CD4-positive, alpha-beta T cell treated with Interleukin-17A for 4 hours (primary cell): ENCODE measurements at places on chromosomes 12 and 14.

- no peak for DNase-seq
These were observed 103.9 kb upstream of the TMEM132C start for GRCh38 chr12:128163086-128163485.

- no peak for DNase-seq
These were observed 17.6 kb upstream of the ZFP36L1 start for GRCh38 chr14:68810173-68811153.

DNA sequence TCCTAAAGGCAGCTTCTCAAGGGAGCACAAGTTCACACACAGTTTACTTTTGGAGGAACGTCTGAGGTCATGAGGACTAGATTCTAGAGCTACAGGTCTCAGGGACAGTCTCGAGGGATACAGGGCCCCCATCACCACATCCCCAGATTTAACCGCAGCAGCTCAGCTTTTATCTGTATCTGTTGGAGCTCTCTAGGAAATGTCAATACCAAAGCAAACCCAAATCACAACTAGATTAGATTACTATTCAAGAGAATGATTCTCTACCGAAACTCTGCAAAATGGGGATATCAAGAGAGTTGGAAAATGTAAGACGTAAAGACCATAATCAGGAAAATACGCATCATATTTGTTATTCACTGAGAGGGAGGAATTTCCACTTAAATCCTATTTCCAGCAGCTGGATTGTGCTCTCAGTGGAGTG lies 4.0 kb upstream of the MYRFL start:
- DNase-seq = no peak

GRCh38 chr12:19561411-19561961 lies 122.2 kb downstream of the AEBP2 start:
- DNase-seq = no peak

DNA sequence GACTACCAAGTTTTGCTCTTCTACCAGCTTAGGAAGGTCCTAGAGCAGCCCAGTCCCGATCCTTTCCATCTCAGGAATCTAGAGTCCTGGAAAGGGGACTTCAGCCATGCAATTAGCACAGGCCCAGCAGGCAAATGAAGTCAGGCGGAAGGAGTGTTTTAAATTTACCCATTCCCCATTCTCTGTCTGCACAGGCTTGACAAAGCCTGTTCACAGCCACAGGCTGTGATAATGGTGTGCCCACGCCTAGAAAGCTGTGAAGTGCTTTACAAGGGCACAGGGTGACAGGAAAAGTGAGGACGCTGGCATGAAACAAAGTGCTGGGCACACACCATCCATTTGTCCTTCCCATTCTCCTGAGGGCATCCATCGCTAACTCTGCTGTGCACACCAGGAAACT lies 79.0 kb downstream of the PITPNM2 start:
- no peak for DNase-seq
